ENCODE measurements at places on chromosomes 16 and 17. TPM values are rescaled to one million over a fixed set of nuclear protein-coding genes. Genes with fewer than 3 reads are reported as not detected.

The CIITA gene
- total RNA-seq = 5.8 TPM

The SLC6A4 gene
- total RNA-seq = not detected

The ATAD5 gene
- total RNA-seq = 3.8 TPM

The CBX2 gene
- total RNA-seq = 0.14 TPM

The TM4SF5 gene
- not detected for total RNA-seq

The VWA3A gene
- 0.62 TPM for total RNA-seq

The CFAP20 gene
- 102 TPM for total RNA-seq

The ZFP3 gene
- total RNA-seq = 2.7 TPM

The TNK1 gene
- 10.0 TPM for total RNA-seq

The CHST5 gene
- not detected for total RNA-seq

The UTP4 gene
- total RNA-seq = 48.7 TPM

The TMC5 gene
- total RNA-seq = not detected

The WSCD1 gene
- not detected for total RNA-seq

The KRTAP9-4 gene
- not detected for total RNA-seq

The SPHK1 gene
- 2.0 TPM for total RNA-seq

The KRTAP4-3 gene
- total RNA-seq = not detected

The FAM171A2 gene
- total RNA-seq = 0.44 TPM

DNA sequence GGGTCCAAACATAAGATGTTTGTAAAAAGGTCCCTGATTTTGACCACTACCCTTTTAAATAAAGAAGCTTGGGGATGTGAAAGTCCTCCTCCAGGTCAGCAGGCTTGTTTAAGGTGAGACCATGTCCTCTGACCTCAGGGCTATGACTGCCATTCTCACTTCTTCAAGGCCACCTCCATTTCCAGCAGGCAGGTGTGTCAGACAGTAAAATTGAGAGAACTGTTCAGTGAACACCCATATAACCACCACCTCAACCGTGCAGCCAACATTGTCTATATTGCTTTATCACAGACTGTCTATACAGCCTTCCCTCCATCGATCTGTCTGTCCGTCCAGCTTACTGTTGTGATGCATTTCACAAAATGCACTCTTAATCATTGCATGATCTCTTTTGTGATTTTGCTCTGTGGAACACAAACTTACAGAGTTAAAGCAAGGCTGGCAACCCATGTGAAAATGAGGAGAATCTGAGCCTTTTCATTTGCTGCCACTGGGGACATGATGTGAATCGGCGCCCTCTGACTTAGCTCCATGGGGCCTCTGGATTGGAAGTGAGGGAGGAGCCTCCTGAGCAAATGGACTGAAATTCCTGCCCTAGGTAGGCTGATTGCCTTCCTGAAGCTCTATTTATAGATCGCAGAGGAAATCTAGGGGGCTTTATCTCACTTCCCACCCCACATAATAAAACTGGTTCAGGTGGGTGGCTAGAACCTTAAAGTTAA, 53.8 kb downstream of the ZNRF1 start:
- DNase-seq = no peak

DNA sequence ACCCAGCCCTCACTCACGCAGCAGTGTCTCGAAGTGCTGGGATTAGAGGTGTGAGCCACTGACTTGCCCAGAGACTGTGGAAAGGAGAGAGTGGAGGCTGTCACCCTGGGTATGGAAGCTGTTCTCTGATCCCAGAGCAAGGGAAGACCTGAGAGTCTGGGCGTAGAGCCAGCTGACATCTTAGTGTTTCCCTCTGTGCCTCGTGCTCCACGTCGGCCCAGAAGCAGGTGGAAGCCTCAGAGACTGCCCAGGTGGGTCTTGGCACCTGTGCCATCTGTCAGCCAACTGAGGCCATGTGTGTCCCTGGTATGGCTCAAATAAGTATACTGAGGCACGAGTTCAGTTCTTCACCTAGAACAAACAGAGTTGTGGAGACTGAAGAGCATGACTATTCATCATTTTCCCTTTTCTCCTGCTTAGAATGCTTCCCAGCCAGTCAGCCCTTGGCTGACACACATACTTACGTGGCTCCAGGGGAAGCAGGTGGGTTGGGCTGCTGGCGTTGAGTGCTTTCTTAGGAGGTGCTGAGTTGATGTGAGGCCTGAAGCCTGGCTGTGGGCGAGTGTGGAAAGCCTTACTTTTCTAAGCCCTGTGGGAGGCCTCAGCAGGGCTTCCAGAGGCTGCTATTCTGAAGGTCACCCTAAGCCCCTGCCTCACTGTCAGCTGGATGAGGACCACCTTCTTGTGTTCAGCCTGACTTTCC, 8.1 kb downstream of the CTRL start:
- DNase-seq = no peak

GRCh38 chr16:61233713-61234112, 802.5 kb downstream of the CDH8 start:
- DNase-seq = no peak

GRCh38 chr17:7340179-7340578, 3.9 kb downstream of the ACAP1 start:
- DNase-seq = no peak

DNA sequence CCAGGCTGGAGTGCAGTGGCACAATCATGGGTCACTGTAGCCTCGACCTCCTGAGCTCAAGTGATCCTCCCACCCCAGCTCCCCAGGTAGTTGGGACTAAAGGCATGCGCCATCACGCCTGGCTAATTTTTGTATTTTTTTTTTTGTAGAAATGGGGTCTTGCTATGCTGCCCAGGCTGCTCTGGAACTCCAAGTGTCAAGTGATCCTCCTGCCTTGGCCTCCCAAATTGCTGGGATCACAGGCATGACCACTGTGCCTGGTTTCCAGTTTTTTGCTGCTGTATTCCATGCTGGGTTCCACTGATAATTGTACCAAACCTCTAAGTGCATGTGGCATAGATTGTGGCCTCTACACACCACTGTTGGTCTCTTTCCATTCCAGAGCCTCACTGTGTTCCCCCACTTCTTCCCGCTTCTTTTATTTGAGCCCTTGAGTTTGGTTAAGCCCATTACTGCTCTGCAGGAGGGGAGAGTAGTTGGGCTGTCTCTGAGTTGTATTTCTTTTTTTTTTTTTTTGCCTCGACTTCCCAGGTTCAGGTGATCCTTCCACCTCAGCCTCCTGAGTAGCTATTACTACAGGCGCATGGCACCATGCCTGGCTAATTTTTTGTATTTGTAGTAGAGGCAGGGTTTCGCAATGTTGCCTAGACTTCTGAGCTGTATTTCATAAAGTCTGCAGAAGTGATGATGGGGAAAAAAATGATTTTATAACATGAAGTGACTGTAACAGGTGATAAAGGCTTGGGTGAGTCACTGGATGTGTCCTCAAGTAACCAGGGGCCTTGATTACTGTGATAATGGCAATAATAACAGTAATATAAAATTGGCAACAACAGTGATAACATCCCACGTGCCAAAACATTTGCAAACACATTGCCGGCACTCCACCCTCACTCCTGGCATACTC, 30.0 kb downstream of the EEF2K start:
- DNase-seq = no peak

DNA sequence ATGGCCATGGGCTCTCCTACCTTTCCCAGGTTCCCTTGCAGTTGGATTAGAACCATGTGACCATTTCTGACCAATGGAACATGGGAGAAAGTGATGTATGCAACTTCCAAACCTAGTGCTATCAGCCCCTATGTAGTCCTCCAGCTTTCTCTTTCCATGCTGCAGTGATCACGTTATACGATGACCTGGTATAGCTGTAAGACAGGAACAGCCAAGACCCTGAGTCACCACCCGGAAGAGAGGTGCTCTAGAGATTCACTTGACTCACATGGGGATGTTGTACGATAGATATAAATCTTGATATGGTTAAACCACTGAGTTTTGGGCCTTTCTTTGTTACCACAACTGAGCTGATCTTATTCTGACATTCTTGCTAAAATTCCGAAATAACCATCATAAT, 65.1 kb downstream of the NOG start:
- DNase-seq = no peak

- no peak for DNase-seq
Measured at GRCh38 chr16:56769677-56770076, 39.7 kb downstream of the NUP93 start.

- DNase-seq = no peak
Measured at GRCh38 chr17:30567231-30568116, 90.3 kb downstream of the GOSR1 start.

DNA sequence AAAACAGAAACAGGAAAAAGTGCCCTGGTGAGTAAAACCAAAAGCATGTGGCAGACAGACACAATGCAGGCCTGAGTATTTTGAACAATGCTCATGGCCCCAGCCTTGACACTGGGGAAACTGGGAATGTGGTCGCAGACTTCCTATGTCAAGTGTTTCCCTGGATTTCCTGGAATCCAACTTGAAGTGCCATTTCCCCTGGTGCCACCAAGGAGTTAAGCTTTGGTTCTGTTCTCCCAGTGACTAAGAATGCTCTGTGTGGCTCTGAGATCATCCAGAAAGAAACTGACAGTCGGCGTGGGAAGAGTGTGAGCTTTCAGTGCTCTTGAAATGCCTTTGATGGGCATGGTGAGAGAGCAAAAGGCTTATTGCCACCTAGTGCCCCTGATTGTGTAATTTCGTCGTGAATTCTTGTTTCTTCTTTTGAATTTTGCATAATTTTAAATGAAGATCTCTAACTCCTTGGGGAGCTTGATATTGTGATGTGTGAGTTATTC, 96.0 kb downstream of the YPEL2 start:
- no peak for DNase-seq

DNA sequence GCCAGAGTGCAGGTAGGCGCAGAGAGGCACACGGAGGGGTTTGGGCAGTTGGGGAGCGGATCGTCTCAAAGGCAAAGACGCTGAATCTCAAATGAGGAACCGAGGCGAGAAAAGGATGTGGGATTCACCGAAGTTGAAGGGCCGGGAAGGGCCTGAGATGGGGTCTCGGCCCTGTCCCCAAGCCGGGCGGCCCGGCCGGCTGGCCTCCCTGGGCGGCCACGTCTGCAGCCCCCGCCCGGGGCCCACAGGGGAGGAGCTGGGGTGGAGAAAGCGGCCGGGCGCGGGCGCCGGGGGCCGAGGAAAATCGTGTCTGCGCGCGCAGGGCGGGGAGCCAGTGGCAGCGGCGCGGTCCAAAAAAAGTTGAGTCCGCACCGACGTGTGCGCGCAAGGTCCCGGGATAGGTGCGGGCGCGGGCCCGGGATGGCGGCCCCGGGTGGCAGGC, 458 bp downstream of the SLC12A4 start:
- peak; percentile 52 for DNase-seq

- DNase-seq = no peak
Measured at GRCh38 chr16:386641-387156, 4.9 kb upstream of the PGAP6 start.

GRCh38 chr16:53083119-53083518, 28.3 kb downstream of the CHD9 start:
- DNase-seq = no peak

DNA sequence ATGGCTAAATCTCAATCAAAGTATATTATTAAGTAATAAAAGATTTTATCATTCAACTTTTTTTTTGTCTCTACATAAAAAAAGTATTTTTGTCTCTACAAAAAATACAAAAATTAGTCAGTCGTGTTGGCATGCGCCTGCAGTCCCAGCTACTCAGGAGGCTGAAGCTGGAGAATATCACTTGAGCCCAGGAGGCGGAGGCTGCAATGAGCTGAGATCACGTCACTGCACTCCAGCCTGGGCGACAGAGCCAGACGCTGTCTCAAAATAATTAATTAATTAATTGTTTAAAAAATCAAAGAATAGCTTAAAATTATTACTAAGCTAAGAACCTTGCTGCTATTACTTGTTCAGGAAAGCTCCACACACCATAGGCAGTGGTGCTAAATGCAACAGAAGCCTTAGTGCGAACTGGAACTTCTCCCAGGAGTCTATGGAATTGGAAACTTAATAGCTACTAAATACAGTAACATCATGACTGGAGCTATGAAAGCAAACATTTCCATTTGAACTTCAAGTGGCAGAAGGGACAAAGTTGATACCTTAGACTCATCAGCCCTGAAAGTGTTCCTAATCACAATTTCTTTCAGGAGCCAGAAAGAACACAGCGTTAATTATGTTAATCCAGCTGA, 22.6 kb downstream of the ADCY9 start:
- DNase-seq = no peak

DNA sequence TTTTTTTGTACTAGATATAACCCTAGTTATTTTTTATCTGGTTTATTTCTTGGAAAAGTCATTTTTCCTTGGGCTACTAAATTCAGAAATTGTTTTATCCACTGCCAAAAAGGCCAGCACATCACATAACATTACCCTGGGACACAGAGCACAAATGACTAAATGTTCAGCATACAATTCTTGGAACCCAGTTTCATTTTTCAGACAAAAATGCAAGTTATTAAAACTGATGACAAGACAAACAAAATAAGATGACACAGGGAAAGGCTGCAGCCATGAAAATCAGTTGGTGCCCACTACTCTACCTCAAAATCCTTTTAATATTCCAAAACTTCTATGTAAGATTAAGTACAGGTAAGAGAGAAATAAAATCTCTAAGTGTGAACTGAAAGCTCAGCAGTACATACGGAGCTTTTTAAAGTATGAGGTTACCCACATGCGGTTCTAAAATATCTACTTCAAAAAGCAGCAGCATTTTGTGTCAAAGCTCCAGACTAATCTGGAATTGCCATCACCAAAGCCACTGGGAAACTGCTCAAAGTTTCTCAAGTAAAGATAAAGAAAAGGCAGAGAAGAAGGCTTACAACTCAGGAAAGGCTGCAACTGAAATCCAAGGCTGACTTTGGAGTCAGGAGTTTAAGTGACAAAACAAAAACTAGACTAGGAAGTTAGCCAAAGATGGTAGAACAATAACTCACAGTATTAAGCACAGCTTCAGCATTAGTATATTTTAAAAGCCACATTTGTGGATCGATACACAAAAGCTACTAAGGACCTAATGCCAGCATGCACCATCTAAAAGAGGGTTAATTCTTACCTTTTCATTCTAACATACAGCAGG, 41.4 kb downstream of the AP1G1 start:
- no peak for DNase-seq

DNA sequence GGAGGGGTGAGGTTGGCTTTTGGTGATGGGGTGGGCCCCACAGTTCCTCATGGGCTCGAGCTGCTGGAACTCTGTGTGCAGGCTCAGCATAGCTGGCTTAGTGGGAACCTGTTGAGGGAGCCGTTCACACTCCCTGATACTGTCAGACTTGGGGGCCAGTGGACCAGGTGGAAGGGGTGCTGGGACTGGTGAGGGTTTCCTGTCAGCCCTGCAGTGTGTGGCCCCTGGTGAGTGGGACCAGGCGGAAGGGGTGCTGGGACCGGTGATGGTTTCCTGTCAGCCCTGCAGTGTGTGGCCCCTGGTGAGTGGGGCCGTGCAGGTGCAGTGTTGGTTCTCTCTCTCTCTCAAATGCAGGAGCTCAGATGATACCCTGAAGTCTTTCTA, 45.1 kb upstream of the ZNF750 start:
- peak; percentile 78 for DNase-seq

- no peak for DNase-seq
Measured at GRCh38 chr16:17804857-17805256, 334.1 kb upstream of the XYLT1 start.

DNA sequence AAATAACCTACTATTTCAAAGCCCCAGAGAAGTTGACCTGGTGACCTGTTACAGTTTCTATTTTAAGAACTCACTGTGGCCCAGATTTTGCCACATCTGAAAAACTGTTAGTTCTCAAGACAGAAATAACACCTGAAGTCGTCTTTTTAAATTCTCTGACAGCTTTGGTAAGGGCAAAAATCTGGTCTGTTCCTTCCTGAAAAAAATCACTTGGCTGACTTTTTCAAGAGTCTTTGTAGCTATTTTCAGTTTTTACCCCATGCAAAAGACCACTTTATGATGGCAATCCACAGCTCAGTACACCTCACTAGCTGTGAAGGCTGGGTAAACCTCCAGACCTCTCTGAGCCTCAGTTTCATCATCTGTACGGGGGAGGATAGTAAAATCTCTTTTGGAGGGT, 60.7 kb upstream of the SREBF1 start:
- no peak for DNase-seq

Data from CD8-positive, alpha-beta T cell (primary cell).